ENCODE measurements at places on chromosomes 1 and 21.

- no peak for DNase-seq
These were observed 43.6 kb downstream of the PBX1 start for GRCh38 chr1:164602480-164603093.

GRCh38 chr1:224435318-224435763, 744 bp upstream of the WDR26 start:
- peak; percentile 17 for DNase-seq

DNA sequence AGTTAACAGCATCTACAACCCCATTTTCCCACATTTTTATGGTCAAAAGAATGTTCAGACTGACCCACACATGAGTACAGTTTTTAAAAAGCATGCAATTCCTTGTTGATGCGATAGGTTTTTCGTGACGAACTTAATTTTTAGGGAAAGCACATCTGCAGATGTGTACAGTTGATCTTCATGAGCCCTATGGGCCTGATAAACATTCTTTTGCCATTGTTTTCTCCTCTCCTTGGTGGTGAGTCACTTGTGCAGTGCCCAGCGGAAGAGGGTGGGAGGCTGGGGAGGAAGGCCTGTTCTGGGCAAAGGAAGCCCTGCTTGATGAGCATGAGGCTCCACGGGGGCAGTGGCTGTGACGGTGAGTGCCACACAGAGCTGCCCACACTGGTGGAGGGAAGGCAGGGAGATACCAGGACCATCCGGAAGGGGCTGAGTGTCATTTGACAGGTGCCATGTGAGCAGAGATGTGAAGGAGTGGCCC, 5.3 kb downstream of the ARF1 start:
- DNase-seq = no peak

DNA sequence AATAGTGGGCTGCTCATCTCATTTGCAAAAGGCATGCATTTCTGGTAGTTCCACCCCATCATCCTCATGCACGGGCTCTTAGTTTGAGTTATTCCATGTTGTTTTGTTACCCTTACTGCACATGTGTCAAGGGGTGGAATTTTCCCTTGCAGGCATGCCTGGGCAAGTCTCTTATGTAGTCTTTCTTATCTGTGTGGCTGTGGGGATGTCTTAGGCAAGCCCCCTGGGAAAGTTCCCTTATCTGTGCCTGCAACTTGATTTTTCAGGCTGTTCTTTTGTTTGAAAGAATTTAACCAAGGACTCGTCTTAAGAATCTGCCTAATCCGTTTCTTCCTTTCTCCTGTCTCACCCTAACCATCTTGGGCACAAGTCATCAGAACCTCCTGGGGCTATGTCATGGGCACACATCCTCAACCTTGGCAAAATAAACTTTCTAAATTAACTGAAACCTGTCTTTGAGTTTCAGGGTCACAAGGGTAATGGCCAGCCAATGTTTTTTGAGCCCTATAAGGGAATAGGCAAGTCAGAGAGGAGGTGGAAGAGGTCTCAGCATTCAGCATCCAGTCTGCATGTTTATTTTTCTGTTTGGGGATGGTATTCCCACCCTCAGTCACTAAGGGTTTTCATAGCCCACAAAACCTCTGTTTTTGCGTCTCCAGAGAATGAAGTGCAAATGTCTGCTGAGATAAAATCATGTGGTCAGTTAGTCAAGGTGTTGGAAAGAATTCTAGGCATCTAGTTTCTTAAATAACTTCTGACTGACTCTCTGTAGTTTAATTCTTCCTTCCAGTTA, 579.7 kb downstream of the PLA2G4A start:
- no peak for DNase-seq

GRCh38 chr1:81408419-81408818, 392.3 kb upstream of the ADGRL2 start:
- no peak for DNase-seq

DNA sequence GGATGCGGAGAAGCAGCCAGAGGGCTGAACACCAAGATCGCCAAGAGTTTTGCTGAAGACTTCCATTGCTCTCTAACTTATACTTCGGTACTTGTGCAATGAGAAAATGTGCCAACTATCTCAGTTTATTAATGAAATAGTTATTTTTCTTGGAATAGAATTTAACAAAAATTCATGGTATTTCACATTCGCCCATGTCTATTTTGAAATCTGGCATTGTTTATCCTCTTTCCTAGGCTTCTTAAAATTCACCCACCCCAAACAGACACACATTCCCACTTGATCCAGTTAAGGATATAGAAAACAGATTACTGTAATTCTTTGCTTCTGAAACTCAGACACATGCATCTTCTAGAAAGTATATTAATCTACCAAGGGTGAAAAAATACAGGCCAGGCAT, 56.3 kb upstream of the ADAMTS5 start:
- DNase-seq = no peak

DNA sequence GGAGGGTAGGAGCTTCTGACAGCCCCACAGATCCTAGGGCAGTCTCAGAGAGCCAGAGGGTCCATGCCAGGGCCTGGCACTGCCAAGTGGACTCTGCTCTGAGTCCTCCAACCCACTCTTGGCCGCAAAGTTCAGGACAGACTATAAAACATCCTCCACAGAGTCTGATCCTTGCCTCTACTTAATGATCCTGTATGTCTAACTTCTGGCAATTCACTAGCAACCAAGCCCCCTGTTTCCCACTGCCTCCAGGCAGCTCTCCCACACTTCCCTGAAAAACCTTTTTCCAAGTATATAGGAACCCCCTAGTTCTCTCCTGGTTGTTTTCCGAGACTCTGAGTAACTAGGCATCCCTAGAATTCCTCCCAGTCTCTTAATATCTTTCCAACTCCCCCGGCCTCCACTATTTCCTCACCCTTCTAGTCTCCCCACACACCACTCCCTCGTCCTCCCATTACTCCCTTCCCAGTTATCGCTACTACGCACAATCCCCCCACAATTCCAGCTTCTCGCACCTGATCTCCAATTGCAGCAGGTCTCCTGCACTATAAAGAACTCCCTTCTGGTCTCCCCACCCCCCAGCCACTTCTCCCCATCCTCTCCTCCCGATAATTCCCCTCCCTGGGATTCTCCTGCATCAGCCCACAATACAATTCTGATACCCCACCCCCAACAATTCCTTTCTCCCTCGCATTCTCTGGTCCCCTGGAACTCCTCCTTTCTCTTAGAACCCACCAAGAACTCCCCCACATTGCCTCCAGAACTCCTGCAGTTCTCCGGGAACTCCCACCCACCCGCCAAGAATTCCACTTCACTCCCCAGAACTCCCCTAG, 574 bp downstream of the IGSF9 start:
- no peak for DNase-seq

DNA sequence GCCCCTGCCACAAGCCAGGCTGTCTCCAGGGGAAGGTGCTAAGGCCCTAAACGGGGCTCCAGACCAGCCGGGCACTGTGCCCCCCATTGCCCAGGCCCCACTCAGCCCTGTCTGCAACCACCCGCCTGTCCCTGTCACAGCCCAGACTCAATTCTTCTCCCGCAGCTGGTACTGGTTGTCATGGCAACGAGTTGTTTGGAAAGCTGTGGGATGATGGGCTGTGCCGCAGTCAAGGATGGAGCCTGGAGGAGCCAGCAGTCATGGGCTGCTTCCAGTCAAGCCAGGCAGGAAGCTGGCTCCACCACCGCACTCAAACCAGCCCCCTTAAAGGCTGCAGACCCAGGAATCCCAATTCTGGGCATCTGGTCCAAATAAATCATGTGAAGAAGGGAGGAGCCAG, 4.2 kb downstream of the SPOCD1 start:
- no peak for DNase-seq

GRCh38 chr1:168792592-168793125, 63.7 kb upstream of the DPT start:
- DNase-seq = no peak

GRCh38 chr1:4402032-4402431, 252.4 kb upstream of the AJAP1 start:
- no peak for DNase-seq

- DNase-seq = no peak
These were observed 311.9 kb upstream of the PLD5 start for GRCh38 chr1:242836423-242836822.

DNA sequence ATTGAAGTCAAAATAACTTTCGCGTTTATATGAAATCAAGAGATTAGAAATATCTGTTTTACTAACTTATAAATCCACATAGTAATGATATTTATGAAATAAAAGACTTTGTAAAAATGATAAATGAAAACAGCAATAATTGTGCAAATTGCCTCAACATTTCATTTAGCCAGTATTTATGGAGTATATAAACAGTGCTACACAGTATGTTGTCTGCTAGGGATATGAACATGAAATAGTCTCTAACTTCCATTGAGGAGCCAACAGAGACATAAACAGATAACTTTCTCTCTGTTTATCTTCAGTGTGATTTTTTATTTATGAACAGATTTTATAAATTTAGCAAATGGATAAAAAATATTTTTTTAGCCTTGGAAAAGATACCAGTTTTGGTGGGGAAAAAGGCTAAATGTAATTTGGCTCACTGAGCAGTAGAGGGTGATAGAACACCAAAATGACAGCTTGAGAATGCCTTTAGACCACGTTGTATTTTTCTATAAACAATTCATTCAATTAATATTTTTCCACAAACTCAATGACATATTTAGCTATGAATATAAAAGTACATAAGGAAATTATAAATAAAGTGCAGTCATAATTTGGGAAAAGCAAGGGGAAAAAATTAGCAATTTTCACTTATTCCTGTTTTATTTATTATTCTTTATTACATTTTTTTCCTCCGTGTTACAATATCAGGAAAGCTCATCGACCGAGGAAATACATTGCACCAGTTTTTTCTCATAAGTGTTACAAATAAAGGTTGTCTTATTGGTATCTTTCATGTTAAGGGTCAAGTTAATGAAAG, 47.5 kb upstream of the EEIG2 start:
- no peak for DNase-seq

DNA sequence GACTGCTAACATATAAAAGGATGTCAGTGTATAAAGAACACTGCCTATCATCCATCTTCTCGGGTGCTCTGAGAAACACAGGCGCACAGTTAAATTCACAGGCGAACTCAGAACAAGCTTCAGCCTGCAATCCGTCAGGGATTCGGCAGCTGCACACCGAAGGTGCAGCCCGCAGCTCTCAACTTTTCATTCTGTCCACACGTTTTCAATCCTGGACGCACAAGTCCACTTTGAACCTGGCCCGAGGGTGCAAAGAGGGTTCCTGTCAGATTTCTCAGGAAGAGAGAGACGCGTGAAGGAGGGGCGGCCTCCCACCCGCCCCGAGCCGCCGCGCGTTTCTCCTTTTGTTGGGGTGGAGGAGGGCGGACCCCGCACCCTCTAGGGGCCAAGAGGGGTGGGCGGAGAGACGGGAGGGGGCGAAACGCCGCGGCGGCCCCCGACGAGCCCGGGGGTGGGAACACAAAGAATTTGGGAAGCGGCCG, 724 bp downstream of the DOCK7 start:
- DNase-seq = peak; percentile 36

DNA sequence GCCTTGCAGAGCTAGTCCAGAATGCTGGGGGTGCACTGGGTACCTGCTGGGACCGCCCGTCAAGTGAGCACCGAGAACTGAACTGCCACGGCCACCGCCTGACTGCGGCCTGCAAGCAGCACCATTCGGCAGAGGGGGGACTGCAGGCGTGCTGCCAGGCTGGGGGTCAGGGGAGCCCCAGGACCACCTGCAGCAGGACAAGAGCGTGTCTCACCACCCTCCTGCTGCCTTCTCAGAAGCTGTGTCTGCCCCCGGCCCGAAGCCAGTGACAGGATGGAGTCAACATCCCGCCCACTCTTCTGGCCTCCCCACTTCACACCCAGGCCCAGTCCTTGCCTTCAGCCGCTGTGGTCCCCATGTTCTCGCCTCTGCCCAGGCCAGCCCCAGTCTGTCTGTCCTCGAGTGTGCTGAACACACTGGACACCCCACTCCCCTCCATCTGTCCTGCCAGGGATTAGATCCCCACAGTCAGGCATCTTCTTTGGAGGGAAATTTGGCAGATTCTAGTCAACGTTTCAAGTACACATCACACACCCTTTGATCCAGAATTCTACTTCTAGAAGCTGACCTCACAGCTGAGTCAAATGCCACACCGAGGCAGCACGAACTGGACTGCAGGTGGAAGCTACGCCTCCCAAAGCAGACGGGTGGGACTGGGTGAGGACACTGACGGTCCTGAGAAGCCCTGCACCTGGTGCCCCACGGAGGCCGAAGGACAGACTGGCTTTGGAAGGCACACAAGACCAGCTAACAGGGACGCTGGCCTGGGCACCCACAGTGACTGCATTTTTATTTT, 26.0 kb downstream of the PTTG1IP start:
- no peak for DNase-seq
